ENCODE measurements at places on chromosomes 2 and 18.

GRCh38 chr18:79955302-79956075 is 4.0 kb upstream of the SLC66A2 start:
- no peak for DNase-seq

DNA sequence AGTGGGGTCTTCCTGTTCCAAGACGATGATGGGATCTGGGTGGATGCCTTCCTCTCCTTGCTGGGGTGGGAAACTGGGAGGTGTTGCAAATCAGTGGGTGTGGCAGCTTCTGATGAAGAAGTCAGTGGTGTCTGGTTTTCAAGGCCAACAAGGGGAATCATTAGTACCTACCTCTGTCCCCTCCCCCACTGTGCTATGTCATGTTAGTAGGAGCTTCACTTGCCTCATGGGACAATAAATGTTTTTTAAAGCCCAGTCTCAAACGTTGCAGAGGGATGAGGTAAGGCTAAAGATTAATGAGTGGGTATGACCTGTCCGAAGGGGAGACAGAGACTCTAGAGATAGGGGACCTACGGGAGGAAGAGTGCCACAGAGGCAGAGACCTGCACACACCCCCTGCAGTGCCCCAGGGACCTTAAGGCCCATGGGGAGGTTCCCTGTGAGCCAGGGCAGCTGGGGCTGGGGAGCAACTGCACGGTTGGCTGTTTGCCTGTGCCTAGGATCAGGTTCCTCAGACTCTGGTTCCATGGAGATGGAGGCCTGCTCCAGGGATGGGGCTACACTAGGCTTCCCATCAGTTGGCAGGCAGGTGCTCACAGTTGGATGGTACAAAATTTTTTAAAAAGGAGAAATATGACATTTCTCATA is 37.8 kb upstream of the SLC1A4 start:
- DNase-seq = no peak

- no peak for DNase-seq
These were observed 337.5 kb downstream of the RIT2 start for GRCh38 chr18:42778024-42778423.

DNA sequence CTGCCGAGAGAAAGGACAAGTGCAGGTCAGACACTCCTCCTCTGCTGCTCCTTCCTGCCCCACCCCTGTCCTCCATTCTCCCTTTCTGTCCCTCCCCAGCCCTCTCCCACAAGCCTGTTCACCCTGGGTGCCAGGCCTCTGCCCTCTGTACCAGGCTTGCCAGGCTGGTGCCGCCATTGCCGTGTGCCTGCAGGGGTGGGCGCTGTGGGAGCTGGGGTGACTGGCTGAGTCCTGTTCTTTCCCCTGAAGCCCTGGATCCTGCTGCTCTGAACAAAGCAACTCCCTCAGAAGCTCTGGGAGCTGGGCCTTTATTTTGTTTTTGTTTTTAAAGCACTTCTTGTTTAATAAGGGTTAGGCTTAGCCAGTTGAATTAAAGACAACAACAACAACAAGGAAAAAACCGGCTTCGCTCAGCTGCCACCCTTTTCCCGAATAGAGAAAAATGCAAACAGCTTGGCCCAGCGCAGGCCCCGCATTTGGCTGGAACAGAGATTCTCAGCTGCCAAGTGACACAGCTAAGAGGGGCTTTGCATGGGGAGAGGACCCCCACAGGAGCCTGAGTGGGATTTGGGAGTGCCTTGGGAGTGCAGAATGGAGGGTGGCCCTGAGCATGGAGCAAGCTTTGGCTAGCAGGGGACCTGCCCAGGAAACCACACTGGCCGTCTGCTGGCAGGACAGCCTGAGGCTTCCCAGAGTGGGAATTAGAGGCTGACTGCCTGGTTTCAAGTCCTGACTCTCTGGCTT is 9.1 kb downstream of the PCARE start:
- DNase-seq = peak; percentile 75

DNA sequence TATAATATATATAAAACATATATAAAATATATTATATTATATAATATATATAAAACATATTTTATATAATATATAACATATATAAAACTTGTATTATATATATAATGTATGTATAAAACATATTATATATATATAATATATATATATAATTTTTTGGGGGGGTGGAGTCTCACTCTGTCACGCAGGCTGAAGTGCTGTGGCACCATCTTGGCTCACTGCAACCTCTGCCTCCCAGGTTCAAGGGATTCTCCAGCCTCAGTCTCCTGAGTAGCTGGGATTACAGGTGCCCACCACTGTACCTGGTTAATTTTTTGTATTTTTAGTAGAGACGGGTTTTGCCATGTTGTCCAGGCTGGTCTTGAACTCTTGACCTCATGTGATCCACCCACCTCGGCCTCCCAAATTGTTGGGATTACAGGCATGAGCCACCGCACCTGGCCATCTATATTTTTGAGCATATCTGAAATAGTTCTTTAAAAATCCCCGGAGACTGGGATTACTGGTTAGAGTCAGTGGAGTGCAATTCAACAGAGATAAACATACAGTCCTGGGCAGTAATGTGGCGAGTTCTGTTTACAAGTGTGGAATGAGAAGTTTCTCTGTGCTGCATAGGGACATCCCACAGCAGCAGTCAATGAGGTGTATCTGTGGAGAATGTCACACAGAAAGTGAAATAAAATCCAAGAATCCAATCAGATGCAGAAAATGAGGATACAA is 208.4 kb downstream of the MYCN start:
- no peak for DNase-seq

DNA sequence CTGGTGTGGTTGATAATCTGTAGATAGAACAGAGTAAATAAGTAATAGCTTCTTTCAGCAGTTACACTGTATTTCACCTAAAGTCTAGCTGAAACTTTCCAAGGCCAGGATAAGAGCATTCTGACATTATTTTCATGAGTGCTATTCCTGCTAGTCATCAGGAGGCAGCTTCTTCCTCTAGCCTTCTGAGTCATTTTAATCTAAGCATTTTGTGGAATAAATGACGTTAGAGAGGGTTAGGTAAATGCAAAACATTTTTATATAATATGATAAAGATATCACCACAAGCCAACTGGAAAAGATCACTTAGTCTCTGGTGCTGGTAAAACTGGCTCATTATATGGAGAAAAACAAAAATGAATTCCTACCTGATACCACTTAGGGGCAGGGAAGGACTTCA is 138.5 kb downstream of the MEP1B start:
- no peak for DNase-seq

- DNase-seq = no peak
These were observed 667.2 kb downstream of the DCDC2C start for GRCh38 chr2:4370422-4371090.

- no peak for DNase-seq
These were observed 109.4 kb downstream of the TDRD15 start for GRCh38 chr2:21233194-21233593.

GRCh38 chr2:146633159-146633558 is 1211.7 kb upstream of the ACVR2A start:
- no peak for DNase-seq

DNA sequence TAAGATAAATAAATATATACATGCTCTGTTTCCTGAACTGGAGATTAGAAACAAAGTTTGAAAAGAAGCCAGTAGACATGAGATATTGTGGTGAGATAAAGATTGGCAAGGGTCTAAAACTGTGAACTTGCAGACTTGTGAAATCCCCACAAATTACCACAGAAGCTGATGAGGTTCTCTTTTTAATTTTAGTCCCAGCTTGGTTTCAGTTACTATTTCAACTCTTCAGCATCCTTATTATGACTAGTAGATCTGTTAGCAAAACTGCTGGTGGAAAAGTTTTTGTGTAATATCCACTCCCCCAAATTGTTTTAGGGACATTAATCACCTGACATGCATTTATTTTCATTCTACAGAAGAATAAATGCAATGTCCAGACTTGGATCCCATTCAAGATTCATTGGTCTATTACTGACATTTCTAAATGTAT is 20.8 kb downstream of the RASGRP3 start:
- no peak for DNase-seq

DNA sequence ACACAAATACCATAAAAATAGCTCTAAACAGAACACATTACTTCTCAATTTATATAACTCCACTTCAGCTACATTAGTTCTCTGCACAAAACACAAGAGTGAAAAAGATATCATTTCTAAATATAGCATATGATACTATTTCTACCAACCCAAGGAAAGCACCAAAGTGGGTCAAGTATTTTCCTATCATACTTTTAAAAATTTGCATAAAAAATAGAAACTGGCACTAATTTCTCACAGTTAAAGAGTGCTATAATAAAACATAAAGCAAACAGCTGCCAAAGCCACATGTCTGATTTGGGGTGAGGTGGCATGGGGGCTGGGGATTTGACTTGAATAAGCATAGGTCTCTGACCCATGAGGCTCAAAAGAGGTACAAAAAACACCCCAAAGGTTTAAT is 61.5 kb downstream of the BARD1 start:
- DNase-seq = no peak

- DNase-seq = no peak
These were observed 38.2 kb upstream of the CHRNA1 start for GRCh38 chr2:174802459-174802858.

DNA sequence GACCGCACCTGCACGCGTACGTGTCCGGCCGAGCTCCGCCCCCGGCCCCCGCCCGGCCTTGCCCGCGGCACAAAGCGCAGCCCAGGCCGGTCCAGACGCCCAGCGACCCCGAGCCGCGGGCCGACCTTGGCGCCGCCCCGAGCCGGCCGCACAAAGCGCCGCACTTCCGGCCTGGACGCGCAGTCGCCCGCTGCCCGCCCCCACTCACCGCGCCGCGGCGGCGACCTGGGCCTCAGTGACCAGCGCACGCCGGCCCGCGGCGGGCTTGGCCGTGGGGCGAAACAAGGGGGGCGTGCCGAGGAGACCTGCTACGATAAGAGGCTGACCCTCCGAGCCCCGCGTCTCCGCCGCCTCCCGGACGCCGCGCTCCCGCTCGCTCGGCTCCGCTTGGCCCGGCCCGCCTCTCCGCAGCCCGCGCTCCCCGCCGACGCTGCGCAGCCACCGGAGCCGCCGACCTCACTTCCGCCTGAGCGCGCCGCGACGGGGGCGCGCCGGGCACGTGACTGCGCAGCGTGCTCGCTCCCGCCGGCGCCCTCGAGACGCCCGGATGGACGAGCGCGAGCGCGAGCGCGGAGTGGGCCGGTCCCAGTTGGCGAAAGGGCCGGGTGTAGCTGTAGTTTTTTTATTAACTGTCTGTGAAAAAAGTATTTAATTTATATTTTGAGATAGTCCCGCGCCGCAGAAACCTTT is at the start of gene FAM168B:
Gene FAM168B, minus strand, starts transcription at position 455 of the 690 bp plus-strand sequence. CDS start 10,814 bp downstream, outside the sequence.
- DNase-seq = peak; percentile 90

- DNase-seq = no peak
These were observed 4.8 kb downstream of the GDF7 start for GRCh38 chr2:20671736-20672080.

GRCh38 chr2:233209533-233210171 is 41.8 kb upstream of the ATG16L1 start:
- peak; percentile 84 for DNase-seq

DNA sequence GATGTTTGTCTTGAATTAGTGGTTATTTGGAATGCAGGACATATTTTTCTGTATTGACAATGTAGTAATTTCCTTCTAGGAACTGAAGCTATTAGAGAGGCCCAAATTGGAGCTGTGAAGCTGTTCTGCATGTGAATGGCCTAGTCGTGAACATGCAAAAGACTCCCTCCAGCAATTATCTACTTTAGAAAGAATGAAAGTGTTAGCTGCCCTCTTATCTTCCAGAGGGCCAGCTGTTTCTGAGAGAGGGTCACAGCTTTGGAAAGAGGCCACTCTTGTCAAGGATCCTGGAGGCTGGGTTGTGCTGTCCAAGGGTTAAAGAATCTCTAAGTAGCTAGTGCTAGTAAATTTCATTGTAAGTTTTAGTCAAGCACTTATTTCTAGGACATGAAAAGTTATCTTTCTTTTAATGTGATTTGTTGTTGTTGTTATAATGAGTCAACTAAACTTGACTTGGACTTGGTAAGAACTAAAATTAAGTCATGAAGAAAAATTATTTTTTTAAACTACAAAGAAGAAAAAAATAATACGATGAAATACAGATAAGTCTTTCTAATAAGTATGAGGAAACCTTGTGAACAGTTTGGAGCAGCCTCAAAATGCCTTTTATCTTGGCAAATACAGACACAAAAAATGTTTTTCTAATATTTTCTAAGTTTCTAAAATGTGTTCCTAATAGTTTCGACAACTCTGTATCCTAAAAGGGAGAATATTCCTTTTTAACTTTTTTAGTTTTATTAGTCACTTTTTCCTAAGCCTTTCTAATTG is 36.8 kb downstream of the DPP4 start:
- no peak for DNase-seq

DNA sequence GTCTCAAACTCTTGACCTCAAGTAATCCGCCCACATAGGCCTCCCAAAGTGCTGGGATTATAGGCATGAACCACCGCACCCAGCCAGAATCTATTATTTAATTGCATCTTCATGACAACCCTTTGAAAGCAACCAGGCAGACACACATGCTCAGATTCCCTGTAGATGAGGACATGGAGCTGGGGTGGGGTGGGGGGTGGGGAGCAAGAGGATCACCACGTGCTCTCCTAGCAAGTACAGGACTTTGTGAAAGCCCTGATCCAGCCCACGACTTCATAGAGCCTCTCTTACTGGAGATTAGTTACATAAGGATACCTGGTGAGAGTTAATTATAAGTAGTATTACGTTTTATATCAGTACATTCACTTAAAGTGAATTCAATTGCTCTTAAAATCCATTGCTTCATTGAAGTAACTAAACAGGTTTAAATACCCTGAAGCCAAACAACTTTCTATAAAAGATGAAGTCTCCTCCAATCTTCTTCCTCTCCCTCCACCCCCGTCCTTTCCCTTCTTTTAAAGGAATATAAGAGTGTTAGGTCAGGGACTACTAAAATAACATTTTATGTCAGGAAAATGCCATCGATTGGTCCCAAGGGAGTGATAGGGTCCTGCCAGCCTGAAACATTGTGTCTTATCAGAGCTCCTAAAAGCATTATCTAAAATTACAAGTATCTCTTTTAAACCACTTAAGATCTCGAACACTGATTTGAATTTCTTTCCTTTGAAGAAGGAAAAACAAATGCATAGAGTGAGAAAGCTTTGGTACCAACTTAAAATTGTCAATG is 123.9 kb downstream of the EPHA4 start:
- DNase-seq = no peak

- no peak for DNase-seq
These were observed at the start of gene CIB4 for GRCh38 chr2:26640781-26641564. Gene CIB4, minus strand, starts transcription at chr2:26641366. Its CDS starts 52 bp downstream, at chr2:26641314.

DNA sequence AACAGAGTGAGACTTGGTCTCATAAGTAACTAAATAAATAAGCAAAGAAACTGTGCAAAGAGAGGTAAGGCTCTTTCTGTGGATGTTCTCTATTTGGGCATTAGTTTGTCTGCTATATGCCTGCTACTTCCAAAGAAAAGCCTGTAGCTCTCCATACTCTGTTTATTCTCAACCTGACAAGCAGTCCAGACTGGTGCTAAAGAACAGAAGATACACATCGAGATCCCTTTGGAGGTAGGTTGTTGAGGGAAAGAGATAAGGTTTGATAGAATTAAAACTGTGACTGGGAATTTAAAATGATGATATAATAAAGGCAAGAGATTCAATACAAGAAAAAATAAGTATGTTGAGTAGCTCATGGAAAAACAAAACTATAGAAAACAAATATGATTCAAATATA is 885.1 kb upstream of the FSHR start:
- no peak for DNase-seq

GRCh38 chr18:25244170-25244569 is 107.8 kb downstream of the ZNF521 start:
- DNase-seq = no peak

GRCh38 chr18:59988098-59988706 is 88.4 kb downstream of the PMAIP1 start:
- DNase-seq = peak; percentile 60

- no peak for DNase-seq
These were observed 615.8 kb downstream of the ARHGAP15 start for GRCh38 chr2:143745060-143745459.

- no peak for DNase-seq
These were observed 68.4 kb downstream of the NAB1 start for GRCh38 chr2:190717306-190717705.
